ENCODE measurements at places on chromosomes 1 and 21.

DNA sequence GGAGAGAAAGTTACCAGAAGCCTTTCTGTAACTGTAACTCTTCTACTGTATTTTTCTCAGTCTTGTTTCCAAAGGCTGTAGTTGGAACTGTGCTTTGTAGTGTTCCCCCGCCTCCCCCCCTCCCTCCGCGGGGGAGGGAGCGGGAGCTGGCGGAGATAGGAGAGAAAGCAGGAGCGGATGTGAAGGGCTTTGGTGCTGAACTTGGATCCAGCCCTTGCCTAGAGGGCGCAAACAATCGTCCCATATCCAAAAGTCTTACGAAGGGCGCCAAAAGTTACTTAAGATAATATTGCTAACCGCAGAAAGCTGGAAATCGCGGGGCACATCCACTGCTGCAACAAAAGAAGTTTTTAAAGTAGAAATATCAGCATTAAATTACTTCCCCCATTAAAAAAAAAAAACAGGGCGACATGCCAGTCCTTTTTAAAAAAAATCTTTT is 2.4 kb upstream of the NFIA start:
- no peak for DNase-seq

GRCh38 chr1:84758476-84758875 is 68.2 kb upstream of the SSX2IP start:
- DNase-seq = no peak

DNA sequence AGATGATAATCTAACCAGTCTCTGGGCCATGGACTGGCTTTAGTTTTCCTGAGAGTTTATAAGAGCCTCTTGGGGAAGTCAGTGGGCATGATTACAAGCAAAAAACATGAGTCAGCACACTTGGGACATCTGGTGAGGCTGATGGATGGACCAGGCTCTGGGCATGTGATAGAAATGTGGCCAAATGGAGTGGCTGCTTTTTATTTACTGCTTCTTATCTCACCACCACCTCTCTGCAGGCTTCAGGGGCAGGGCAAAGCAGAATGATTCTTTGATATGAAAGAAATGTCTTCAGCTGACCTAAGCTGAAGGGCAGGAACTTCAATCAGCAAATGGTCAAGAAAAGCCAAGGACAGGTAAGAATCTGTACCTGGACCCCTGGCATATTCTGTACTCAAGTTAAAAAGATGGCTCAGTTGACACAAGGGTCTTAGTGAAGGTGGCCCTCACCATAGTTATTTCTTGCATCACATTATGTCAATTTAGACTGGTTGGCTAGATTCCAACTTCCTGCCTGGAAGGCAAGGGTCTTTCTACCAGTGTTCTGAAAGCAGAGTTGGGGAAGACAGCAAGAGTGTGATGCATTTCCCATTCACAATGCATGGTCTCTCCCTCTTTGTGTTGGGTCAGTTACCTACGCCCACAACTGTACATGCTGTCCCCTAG is 162.8 kb downstream of the FASLG start:
- no peak for DNase-seq

DNA sequence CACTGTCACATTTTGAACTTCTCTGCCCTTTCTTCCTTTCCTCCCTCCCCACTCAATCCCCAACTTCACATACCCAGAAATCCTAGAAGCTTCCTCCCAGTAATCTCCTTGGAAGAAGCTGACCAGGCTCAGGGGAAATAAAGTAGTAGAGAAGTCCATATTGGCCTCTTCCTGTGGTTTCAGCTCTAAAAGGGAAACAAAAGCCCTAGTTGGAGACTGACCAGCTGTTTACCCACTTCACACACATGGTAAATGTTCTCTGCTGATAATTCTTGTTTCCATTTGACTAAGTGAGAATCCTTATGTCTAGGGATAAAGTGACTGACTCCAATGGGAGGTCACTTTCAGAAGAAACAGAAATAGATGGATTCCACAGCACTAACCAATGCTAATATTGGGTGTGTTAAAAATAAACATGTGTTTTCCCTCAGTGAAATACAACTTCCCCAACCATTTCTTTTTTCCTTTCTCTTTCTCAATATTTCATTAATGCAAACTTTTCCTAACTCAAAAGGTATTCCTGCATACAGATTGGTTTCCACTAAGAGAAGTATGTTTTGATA is 178.9 kb upstream of the DPT start:
- DNase-seq = no peak

- DNase-seq = no peak
Observed at GRCh38 chr1:40155135-40155534, 6.1 kb upstream of the RLF start.

DNA sequence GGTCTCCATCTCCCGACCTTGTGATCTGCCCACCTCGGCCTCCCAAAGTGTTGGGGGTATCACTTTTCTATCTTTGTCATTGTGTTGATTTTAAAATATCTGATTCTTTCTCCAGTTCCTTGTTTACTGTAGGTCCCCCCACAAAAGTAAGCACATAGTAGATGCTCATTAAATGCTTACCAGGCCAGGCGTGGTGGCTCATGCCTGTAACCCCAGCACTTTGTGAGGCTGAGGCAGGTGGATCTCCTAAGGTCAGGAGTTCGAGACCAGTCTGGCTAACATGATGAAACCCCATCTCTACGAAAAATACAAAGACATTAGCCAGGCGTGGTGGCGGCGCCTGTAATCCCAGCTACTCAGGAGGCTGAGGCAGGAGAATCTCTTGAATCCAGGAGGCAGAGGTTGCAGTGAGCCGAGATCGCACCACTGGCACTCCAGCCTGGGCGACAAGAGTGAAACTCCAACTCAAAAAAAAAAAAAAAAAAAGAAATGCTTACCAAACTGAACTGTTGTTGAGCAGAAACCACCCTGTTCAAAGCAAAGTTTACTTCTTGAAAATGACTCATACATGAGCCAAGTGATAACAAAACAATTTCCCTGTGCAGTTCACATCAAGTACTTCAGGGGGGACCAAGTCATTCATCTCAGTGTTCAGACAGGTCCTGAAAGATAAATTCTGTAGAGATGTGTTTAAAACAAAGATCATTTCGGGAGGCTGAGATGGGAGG is 24.3 kb upstream of the NID1 start:
- no peak for DNase-seq

DNA sequence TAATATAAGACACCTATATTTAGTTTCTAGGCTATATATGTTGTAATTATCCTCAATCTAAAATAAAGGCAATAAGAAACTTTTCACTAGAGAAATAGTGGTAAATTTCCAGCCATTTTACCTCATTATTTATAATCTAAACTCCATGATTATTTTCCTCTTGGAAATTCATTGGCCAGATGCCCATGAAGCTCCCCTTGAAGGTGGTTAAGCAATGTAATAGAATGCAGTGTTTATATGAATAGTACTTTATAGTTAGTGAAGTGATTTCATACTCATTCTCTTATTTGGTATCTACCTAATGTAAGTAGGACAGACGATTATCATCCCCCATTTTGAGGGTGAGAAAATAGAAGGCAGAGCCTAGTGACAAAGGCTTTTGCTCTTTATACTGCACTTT is 26.5 kb downstream of the NFYC start:
- no peak for DNase-seq

DNA sequence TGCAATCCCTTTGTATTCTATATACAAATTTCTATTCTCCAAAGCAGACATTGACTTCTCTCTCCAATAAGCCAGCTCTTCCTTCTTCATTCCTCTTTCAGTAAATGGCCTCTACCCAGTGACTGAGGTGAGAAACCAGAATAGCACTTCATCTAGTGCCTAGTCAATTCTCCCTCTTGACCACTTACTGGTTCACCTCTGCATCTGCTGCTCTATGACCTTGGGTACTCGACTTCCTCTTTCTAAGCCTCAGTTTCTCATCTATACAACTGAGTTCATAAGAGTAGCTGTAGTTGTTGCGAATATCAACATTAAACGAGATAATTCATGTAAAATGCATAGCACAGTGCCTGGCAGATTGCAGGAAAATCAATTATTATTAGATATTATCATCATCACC is 12.4 kb downstream of the LYST start:
- no peak for DNase-seq

DNA sequence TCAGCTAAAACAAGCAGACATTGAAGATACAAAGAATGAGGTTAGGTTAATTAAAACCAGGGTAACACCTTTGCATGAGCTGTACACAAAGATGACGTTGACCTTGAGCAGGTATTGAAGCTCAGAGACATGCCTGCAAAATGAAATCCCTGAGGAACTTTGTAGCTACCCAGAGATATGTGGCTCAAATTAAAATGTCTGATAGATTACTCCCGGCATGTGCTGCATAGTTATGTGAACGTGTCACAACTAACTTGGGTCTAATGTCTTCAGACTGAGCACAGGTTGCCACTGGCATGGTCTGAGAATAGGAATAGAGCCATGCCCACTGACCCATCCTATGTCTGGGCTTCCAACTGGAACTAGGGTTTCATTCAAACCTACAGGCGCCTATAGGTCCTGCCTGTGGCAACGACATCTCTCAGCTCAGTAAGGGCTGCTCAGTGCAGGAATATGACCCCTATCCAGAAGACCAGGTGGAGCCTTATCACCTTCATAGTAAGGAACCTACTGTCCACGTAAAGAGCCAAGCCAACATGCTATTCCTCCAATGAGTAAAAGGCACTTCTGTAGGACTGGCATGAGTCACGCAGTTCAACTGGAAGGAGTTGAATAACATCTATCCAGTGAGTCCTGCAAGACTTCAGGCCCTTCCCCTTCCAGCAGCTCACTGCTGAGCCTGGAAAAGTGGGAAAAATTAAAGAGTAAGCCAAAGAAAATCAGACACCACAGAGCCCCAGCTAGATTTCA is 60.7 kb downstream of the PRKAB2 start:
- no peak for DNase-seq

DNA sequence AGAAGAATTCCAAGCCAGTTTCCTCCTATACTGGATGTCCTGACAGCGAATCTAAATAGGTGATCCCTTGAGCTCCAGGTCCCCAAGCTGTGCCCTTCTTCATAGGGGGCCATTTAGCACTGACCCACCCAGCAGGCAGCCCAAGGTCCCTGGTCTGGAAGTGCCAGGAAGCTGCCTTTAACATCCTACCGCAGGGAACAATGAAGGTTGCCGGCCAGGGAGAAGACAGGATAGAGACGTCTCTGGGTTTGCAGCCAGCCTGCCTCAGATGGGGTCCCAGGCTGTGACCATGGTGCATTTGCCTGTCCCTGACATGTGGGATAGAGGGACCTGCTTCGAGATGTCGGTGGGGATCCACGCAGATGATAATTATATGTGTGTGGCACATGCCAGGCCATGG is 2.7 kb upstream of the RIPK4 start:
- DNase-seq = no peak

DNA sequence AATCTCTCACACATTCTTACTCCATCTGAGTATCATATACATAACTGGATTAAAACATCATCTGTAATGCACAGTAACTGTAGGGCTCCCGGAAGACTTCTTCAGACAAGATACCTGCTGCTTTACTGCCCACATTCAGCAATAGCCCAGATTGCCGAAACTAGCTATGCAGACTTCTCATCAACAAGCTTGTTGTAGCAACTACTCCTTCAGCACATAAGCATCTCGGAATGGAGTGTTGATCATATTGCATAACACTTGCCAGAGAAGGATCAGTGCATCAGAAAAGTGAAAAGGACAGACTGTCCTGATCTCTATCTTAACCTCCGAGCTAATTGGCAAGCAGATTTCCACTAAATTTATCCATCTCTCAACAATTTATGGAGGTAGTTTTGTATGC is 354.6 kb upstream of the C1orf87 start:
- no peak for DNase-seq

- no peak for DNase-seq
Observed at GRCh38 chr1:23214640-23215039, 2.7 kb downstream of the HTR1D start.

GRCh38 chr1:40982721-40983120 is 3.2 kb downstream of the CTPS1 start:
- no peak for DNase-seq

GRCh38 chr1:17184161-17184665 is 20.7 kb upstream of the PADI1 start:
- DNase-seq = no peak

DNA sequence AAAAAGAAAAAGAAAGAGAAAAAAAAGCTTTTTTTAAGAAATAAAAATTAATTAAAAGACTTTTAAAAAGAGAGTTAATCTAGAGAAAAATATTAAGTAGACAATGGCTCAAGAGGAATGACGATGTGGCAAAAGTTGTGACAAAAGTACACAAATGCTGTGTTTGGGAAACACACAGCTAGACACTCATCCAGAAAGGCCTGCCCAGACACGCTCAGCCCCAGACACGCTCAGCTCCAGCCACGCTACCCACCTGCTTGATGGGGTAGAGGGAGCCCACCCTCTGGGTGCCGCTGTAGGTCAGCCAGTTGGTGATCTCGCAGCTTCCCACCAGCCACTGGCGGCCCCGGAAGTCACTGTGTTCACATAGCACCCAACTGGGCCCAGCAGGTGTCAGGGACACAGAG is 10.2 kb downstream of the CD52 start:
- DNase-seq = no peak

DNA sequence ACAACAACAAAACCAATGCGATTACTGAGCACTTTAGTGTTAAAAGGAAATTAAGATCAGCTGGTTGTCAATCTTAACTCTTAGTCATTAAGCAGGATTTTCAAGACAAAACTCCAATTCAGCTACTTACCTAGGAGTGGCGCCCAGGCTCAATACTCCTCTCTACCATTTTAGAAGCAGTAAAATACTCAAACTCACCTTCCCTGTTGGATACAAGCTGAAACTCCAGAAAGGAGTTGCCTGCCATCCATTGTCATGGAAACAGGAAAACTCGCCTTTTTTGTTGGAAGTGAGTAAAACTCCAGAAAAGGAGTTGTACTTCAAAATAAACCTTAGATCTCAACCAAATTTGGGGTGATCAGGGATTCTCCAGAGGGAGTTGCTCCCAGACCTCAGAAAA is 127.0 kb upstream of the F3 start:
- no peak for DNase-seq

- no peak for DNase-seq
Observed at GRCh38 chr1:27632387-27633297, 2.3 kb downstream of the FGR start.
